Foreskin keratinocyte (primary cell): ENCODE measurements at places on chromosomes 11 and 22. TPM values are rescaled to one million over a fixed set of nuclear protein-coding genes. Genes with fewer than 3 reads are reported as not detected.

Gene PAMR1
- 0.37 and 0.62 TPM in 2 replicates for polyA plus RNA-seq

Gene BEST1
- 0.25 TPM in 2 replicates for polyA plus RNA-seq

Gene GSTP1
- polyA plus RNA-seq, result 2,595 and 2,779 TPM in 2 replicates

Gene OR8D1
- polyA plus RNA-seq, result not detected in 2 replicates

Gene ARHGAP8
- polyA plus RNA-seq, result 14.8 and 16.2 TPM in 2 replicates

Gene KIAA0930
- 93.5 and 102 TPM in 2 replicates for polyA plus RNA-seq

Gene ZNF280B
- polyA plus RNA-seq, result 0.25 and 0.37 TPM in 2 replicates

Gene NECTIN1
- 28.6 and 33.1 TPM in 2 replicates for polyA plus RNA-seq

Gene RHOD
- polyA plus RNA-seq, result 240 and 243 TPM in 2 replicates

Gene PDE2A
- polyA plus RNA-seq, result 1.2 and 1.4 TPM in 2 replicates
